ENCODE measurements at places on chromosomes 1 and 21. TPM values are rescaled to one million over a fixed set of nuclear protein-coding genes. Genes with fewer than 3 reads are reported as not detected.

The EEIG2 gene
- total RNA-seq = 13.2 TPM

The ZMYND12 gene
- total RNA-seq = 0.59 TPM

The RHD gene
- total RNA-seq = not detected

The CCDC28B gene
- 3.5 TPM for total RNA-seq

DNA sequence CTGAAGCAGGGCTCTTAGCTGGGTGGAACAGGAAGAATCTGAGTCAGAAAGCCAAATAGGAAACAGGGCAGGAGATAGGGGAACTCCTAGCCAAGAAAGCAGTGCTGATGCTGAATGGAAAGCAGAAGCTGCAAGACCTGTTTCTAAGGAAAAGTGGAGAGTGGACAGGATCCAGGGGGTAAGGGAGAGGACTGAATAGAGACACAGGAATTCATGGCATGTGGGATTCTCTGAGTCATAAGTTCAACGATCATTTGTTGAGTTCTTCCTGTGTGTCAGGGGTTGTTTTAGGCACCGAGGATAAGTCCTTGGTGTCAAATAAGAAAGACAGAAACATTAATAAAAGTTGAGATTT lies 153.8 kb upstream of the FGGY start:
- H3K4me3 ChIP-seq = no peak overlapping the region
- peak overlapping the region; percentile 41 for H3K27ac ChIP-seq
- DNase-seq = no peak
- H3K27me3 ChIP-seq = no peaks in the 10 kb centered on the region
- no peaks in the 10 kb centered on the region for H3K4me1 ChIP-seq

GRCh38 chr21:38766987-38767722 lies 38.6 kb upstream of the ETS2 start:
- no peak overlapping the region for H3K4me3 ChIP-seq
- no peak for DNase-seq
- no peaks in the 10 kb centered on the region for H3K4me1 ChIP-seq
- H3K27me3 ChIP-seq = no peaks in the 10 kb centered on the region

The TMEM61 gene
- total RNA-seq = not detected

DNA sequence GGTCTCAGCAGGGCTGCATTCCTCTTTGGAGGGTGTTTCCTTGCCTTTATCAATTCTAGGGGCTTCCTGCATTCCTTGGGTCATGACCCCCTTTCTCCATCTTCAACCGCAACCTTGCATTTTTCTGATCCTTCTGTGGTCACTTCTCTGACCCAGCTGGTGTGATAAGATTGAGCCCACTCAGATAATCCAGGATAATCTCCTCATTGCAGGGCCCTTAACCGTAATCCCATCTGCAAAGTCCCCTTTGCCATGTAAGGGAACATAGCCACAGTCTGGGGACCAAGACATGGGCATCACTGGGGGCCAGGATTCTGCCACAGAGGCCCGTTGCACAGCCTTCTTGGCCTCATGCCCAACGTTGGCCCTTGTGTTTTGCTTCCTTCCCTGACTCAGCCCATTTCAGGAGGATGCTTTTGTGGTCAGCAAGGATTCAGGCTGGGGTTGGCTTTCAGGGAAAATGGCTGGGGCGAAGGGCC lies 35.0 kb upstream of the IL19 start:
- H3K4me3 ChIP-seq = no peak overlapping the region
- DNase-seq = no peak
- no peak overlapping the region for H3K27ac ChIP-seq
- H3K36me3 ChIP-seq = no peaks in the 10 kb centered on the region

DNA sequence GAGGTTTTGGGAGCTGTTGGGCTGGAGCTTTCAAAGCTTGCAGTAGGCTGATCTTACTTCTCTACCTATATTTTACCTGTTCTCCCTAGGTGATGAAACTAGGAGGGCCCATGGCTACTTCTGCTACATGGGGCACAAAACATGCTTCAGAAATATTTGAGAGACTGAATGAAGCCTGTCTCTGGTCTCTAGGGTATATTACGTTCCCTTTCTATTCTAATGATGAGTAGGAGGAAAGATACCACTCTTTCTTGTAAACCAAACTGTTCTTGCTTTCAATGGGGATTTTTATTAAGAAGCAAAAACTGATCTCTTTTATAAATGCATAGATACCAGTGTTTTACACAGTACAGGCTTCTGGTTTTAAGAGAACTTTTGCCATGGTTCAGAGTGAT lies 103.1 kb downstream of the GALNT2 start:
- no peak overlapping the region for H3K4me3 ChIP-seq
- H3K27ac ChIP-seq = peak overlapping the region; percentile 22
- H3K4me1 ChIP-seq = no peaks in the 10 kb centered on the region
- no peaks in the 10 kb centered on the region for H3K27me3 ChIP-seq
- no peaks in the 10 kb centered on the region for H3K36me3 ChIP-seq
- DNase-seq = no peak

The IL22RA1 gene
- total RNA-seq = not detected

DNA sequence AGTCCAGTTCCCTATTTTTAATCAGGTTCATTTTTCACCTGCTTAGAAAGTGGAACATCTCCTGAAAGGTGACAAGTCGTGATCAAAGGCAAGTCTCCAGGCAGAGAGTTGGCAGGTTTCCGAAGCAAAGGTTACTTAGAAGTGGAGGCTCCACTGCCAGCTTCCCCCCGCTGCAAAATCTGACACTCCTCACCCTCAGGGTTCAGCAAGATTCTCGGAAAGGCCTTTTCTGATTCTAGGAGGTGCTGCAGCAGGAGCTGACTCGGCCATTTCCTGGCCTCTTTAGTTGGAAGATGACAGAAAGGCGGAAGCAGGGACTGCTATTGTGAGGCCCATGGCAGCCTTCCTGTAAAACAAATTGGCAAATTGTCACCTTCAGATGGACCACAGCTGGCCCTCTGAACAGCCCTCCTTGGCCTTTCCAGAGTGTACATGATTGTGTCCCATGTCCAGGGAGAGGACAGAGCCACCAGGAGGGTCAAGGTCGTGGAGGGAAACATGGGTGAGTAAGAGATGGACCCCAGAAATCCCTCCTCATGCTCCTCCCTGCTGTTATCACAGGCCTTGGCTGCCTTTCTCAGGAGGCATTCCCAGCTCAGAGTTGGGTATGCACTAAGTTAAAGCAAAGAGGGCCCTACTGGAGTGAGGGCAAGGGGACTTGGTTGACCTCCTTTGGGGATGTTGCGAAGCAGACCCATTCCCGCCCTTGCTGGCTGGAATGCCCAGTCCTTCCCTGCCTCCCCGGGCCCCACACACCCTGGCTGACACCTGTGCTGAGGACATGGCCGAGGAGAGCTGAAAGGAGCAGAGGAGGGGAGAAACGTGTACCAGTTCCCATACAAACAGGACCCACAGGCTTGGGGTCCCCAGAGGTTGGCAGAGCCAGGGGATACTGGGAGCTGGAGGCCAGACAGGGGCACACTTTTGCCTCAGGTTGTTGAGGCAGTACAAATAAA lies 115.5 kb upstream of the IRF2BP2 start:
- peak overlapping the region; percentile 98 for H3K27ac ChIP-seq
- H3K4me1 ChIP-seq = peaks cover 50% of the 10 kb centered on the region
- H3K36me3 ChIP-seq = no peaks in the 10 kb centered on the region
- H3K4me3 ChIP-seq = no peak overlapping the region
- H3K27me3 ChIP-seq = no peaks in the 10 kb centered on the region

- H3K4me1 ChIP-seq = no peaks in the 10 kb centered on the region
- H3K27me3 ChIP-seq = no peaks in the 10 kb centered on the region
- no peak overlapping the region for H3K27ac ChIP-seq
- H3K4me3 ChIP-seq = no peak overlapping the region
- no peak for DNase-seq
- no peaks in the 10 kb centered on the region for H3K36me3 ChIP-seq
Observed at GRCh38 chr1:227388214-227389168, 70.2 kb upstream of the CDC42BPA start.

GRCh38 chr1:202210385-202210784 lies 16.8 kb downstream of the LGR6 start:
- no peak overlapping the region for H3K27ac ChIP-seq
- H3K27me3 ChIP-seq = no peaks in the 10 kb centered on the region
- H3K4me1 ChIP-seq = no peaks in the 10 kb centered on the region
- no peak overlapping the region for H3K4me3 ChIP-seq
- DNase-seq = no peak
- H3K36me3 ChIP-seq = no peaks in the 10 kb centered on the region

DNA sequence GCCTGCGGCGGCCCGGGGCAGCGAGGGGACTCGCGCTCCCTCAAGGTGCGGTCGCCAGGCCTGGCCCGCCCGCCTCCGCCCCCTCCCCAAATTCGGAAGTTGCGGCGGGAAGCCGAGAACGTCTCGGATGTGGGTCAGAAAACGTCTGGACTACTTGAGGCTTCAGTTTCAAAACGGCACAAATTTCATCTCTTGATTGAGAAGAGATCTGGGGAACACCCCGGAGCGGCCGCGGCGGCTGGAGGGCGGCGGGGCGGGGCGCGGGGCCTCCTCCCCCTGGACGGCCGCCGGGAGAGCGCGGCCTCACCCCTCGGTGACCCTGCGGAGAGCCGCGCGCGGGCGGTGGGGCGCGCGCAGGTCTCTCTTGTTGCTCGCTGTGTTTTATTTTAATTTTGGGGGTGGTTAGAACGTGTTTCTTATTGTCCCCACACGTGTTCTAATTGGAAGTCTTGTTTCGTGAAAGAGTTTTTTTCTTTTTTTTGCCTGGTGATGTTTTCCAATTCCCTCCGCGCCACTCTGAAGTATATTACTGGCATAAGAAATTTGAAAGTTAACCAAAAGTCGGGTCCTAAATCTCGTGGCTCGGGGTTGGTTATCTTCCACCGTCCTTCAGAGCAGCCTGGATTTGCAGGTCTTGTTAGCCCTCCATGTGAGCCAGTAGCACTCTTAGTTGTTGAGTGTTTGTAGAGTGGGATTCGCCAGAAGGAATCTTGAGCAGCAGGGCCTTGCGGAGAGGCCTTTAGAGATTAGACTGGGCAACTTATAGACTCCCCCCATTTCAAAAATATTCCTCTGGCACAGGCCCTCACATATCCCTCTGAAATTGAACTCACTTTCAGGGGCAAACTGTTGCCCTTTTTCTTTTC lies 749 bp downstream of the PCBP3 start:
- no peaks in the 10 kb centered on the region for H3K27me3 ChIP-seq
- no peak for DNase-seq
- peak overlapping the region; percentile 28 for H3K4me3 ChIP-seq
- H3K36me3 ChIP-seq = no peaks in the 10 kb centered on the region

GRCh38 chr1:197745911-197746310 lies 29.4 kb downstream of the DENND1B start:
- H3K27me3 ChIP-seq = no peaks in the 10 kb centered on the region
- no peak for DNase-seq
- no peak overlapping the region for H3K27ac ChIP-seq
- no peaks in the 10 kb centered on the region for H3K4me1 ChIP-seq

The GTF2B gene
- 63.2 TPM for total RNA-seq

GRCh38 chr1:211965108-211965805 lies 70.1 kb downstream of the INTS7 start:
- H3K4me1 ChIP-seq = no peaks in the 10 kb centered on the region
- H3K27ac ChIP-seq = no peak overlapping the region
- no peaks in the 10 kb centered on the region for H3K36me3 ChIP-seq
- no peak for DNase-seq
- H3K27me3 ChIP-seq = no peaks in the 10 kb centered on the region
- no peak overlapping the region for H3K4me3 ChIP-seq

The PRAMEF13 gene
- not detected for total RNA-seq

DNA sequence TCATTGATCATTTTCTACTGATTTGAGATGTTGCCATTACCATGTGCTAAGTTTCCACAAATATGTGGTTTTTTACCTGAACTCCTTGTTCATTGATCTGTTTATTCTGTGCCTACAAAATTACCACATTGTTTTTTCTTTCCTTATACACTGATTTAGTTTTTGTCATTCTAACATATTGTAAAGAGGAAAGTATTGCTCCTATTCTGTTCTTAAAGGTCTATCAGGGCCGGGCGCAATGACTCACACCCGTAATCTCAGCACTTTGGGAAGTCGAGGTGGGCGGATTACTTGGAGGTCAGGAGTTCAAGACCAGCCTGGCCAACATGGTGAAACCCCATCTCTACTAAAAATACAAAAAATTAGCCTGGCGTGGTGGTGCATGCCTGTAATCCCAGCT lies 75.1 kb downstream of the CAMTA1 start:
- no peaks in the 10 kb centered on the region for H3K4me1 ChIP-seq
- no peaks in the 10 kb centered on the region for H3K36me3 ChIP-seq
- H3K27me3 ChIP-seq = no peaks in the 10 kb centered on the region
- H3K4me3 ChIP-seq = no peak overlapping the region
- no peak overlapping the region for H3K27ac ChIP-seq
- DNase-seq = no peak

GRCh38 chr1:55951291-55951690 lies 628.1 kb downstream of the PLPP3 start:
- H3K27me3 ChIP-seq = no peaks in the 10 kb centered on the region
- no peak overlapping the region for H3K4me3 ChIP-seq
- H3K4me1 ChIP-seq = no peaks in the 10 kb centered on the region
- H3K27ac ChIP-seq = no peak overlapping the region
- no peak for DNase-seq

DNA sequence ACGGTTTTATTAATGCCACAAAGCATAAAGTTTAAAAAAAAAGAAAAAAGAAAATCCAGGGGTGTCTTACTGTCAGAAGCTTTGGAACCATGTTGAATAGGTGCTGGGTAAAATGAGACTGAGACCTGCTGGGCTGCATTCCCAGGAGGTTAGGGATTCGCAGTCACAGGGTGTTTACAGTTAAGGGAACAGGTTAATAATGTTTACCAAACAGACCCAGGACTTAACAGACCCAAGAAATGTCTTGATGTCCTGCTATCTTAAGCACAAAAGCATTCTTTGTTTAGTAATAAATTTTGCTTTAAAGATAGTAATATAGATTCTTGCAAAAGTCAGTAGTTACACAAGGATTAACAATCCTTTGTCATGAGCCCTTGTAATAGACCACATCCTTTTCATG lies 54.7 kb downstream of the OLFML3 start:
- no peaks in the 10 kb centered on the region for H3K27me3 ChIP-seq
- H3K4me1 ChIP-seq = no peaks in the 10 kb centered on the region
- H3K36me3 ChIP-seq = no peaks in the 10 kb centered on the region
- H3K4me3 ChIP-seq = no peak overlapping the region

GRCh38 chr1:27678747-27679146 lies 6.8 kb upstream of the IFI6 start:
- no peaks in the 10 kb centered on the region for H3K36me3 ChIP-seq
- no peaks in the 10 kb centered on the region for H3K4me1 ChIP-seq
- H3K4me3 ChIP-seq = no peak overlapping the region
- no peak for DNase-seq

GRCh38 chr21:42037516-42037915 lies 27.4 kb upstream of the ZBTB21 start:
- no peak overlapping the region for H3K4me3 ChIP-seq
- no peaks in the 10 kb centered on the region for H3K27me3 ChIP-seq
- no peaks in the 10 kb centered on the region for H3K36me3 ChIP-seq
- peaks cover 8% of the 10 kb centered on the region for H3K4me1 ChIP-seq
- DNase-seq = no peak

GRCh38 chr1:231192620-231193163 lies 30.8 kb downstream of the TRIM67 start:
- DNase-seq = peak; percentile 54
- H3K27me3 ChIP-seq = no peaks in the 10 kb centered on the region
- no peaks in the 10 kb centered on the region for H3K4me1 ChIP-seq
- H3K27ac ChIP-seq = no peak overlapping the region

- H3K27me3 ChIP-seq = no peaks in the 10 kb centered on the region
- H3K4me1 ChIP-seq = no peaks in the 10 kb centered on the region
- no peak overlapping the region for H3K4me3 ChIP-seq
- DNase-seq = no peak
- no peaks in the 10 kb centered on the region for H3K36me3 ChIP-seq
- no peak overlapping the region for H3K27ac ChIP-seq
Observed at GRCh38 chr1:66302815-66303214, 231.1 kb upstream of the SGIP1 start.

- H3K4me1 ChIP-seq = no peaks in the 10 kb centered on the region
- H3K36me3 ChIP-seq = no peaks in the 10 kb centered on the region
- no peak overlapping the region for H3K4me3 ChIP-seq
Observed at GRCh38 chr1:157628773-157629172, 30.9 kb upstream of the FCRL4 start.

The VWA5B1 gene
- not detected for total RNA-seq

Measured in uterus (tissue), 4 donors.